ENCODE measurements at places on chromosomes 3 and 15.
A peak's percentile ranks its signal among the peaks of the same experiment; 100 is the strongest.

DNA sequence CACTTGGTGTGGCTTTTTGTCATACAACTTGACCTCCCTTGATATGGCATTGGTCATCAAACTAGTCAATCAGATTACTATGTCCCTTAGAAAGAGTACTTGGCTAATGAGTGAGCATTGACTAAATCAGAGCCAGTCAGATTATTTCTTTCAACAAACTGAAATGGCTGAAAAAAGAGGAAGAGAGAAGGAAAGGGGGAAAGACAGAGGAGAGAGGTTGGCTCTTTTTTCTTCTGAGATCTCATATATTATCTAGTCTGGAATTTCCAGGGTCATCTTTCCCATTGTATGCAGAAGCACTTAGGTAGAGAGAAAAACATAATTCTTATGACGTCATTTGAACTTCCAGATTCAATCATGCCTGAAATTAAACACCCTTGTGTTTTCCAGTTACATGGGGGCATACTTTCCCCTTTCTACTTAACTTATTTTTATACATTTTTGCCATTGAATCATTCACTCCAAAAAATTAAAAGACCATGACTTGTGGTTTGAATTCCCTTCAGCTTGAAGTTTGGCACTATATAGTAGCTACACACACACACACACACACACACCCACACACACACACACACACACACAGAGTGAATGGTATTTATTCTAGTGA lies 387.8 kb downstream of the LSAMP start:
- DNase-seq = no peak

GRCh38 chr3:34686541-34686940 lies 888.1 kb downstream of the PDCD6IP start:
- DNase-seq = no peak

- DNase-seq = peak; percentile 1
Observed at GRCh38 chr3:70281663-70282062, 30.8 kb downstream of the MDFIC2 start.

GRCh38 chr15:68341760-68342725 lies 64.5 kb downstream of the FEM1B start:
- no peak for DNase-seq

DNA sequence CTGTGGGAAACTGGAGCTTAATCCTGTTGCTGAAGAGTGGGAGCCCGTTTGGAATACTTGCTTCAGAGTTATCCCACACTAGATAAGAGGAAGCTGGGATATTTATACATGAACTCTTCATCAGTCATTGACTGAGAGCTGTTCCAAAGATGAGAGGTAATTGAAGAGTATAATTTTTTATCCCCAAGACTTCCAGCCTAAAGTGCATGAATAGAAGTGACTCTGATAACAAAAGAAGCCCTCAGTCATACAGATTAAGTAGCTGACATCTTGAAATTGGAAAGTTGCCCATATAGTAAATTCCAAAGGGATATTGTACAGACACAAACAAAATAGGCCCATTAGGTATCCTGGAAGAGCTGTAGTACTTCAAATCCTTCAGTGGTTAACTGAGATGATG lies 268.0 kb downstream of the EPHA3 start:
- no peak for DNase-seq

GRCh38 chr3:155350571-155350970 lies 57.1 kb upstream of the STRIT1 start:
- DNase-seq = no peak

DNA sequence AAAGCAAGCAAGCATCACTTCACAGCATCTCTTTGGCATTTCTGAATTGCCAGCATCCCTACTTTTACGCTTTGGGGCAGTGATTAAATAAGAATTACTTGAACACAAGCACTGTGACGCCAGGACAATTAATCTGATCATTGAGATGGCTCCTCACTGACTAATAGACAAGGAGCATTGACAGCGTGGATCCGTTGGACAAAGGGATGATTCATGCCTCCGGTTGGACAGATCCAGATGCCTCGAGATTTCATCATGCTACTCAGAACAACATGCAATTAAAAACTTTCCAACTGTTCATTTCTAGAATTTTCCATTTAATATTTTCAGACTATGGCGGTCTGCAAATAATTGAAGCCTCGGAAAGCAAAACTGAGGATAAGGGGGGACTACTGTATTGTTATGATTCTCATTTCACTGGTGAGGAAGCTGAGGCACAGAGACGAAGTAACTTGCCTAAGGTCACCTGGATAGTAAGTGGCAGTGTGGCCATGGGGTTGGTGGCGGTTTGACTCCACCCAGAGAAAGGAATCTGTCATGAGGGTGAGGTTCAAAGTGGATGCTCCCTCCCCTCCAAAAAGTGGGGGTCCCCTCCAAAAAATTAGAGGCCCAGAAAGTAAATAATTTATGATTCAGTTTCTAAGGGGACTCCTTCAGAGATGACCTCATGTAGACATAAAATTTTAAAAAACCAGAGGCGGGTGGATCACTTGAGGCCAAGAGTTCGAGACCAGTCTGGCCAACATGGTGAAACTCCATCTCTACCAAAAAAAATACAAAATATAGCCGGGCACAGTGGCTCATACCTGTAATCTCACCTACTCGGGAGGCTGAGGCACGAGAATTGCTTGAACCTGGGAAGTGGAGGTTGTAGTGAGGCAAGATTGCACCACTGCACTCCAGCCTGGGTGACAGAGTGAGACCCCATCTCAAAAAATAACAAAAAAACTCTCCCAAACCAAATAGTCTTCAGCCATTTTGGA lies 12.3 kb upstream of the PGPEP1L start:
- DNase-seq = no peak

- peak; percentile 9 for DNase-seq
Observed at GRCh38 chr3:31166249-31166885, 271.9 kb upstream of the GADL1 start.

- DNase-seq = no peak
Observed at GRCh38 chr3:16103472-16103871, 71.0 kb upstream of the GALNT15 start.

GRCh38 chr15:80635953-80636352 lies 59.2 kb upstream of the ABHD17C start:
- no peak for DNase-seq

DNA sequence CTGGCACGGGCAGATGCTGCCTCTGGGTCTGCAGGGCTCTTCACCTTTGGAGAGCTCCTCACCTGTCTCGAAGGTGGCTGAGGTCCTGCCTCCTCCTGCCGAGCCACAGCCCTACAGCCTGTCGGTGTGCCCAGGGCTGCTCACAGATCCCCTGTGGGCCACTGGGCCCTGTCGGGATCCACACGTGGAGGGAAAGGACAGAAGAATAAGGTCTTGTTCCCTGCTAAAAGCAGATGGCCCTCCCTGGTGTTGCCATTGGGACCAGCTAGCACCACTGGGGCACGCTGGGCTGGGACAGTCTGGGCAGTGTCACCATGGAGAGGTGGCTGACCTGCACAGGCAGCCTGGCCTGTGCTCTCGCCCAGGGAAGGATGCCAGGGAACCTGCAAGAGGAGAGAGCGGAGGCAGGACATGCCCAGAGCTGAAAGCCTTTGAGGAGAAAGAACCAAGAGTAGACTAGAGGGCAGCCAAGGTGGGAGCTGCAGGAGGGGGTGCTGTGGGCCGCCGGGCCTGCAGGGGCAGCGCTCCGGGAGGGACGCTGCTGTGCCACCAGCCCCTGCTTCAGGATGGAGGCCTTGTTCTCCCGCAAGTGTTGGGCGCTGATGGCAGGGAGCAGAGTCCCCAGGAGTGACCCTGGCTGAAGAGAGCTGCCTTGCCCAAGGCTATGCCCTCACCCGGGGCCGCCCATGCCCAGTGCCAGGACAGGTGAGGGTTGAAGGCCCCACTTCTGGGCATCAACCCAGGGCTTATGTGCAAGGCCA lies 210.2 kb downstream of the XXYLT1 start:
- no peak for DNase-seq

DNA sequence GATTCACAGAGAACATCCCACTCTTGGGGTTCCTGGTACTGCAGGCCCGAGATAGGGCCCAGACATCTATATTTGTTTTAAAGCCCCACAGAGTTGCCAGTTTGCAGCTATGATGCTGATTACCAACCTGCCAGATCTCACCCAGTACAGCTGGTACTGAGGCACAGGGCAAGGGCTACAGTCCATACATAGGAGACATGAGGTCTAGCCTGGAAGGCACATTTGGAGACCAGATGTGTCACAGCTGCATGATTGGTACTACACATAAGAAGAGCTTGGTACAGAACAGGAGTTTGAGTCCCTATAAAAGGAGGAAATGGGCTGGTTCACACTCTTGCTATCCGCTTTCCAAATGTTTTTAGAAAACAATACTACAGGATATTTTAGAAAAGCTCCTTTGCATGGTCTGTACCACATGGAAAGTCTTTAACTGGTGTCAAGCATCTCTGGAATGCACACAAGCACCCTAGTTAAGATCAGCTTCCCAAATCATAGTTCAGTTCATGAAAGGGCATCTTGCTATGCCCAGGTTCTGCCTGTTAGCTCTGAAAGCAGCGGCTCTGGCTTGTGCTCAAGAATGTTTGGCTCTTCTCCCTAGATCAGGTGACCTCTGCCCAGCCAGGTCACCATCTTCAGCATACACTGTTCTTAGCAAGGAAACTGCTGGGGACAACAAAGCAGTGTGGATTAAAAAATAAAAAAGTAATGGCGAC lies 20.6 kb downstream of the MTMR14 start:
- no peak for DNase-seq

DNA sequence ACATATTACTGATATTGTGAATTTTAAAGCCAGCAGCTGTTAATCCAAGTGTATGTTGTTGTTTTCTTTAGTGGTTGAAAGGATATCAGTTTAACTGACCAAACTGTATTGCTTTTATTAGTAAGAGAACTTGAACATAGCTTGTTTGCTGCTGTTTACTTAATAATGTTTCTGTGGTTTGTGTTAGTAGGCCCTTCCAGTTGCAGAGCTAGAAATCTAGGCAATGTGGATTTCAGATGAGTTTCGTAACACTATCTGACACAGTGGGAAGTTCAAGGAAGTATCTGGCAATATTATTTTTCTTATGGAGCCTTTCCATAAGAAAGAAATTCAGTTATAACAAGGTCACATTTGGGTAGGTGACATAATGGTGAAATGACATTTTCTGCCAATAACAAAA lies 18.5 kb downstream of the ZNF609 start:
- no peak for DNase-seq

DNA sequence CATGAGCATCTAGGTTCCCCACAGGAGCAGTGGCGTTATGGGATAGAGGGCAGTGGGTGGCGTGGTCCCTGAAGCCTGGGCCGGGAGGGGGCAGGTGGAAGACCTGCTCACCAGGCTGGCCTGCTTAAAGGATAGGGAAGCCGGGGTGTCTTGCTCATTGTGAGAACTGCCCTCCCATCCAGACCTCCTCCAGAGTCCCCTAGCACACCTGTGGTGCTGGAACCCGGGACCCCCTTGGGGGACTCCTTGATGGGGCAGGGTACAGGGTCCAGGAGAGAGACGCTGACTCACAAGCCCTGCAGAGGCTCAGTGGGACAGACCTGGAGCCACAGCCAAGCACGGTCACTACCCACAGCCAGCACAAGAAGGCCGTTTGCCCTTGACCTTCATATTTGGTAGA lies 2.8 kb upstream of the RHCG start:
- no peak for DNase-seq

DNA sequence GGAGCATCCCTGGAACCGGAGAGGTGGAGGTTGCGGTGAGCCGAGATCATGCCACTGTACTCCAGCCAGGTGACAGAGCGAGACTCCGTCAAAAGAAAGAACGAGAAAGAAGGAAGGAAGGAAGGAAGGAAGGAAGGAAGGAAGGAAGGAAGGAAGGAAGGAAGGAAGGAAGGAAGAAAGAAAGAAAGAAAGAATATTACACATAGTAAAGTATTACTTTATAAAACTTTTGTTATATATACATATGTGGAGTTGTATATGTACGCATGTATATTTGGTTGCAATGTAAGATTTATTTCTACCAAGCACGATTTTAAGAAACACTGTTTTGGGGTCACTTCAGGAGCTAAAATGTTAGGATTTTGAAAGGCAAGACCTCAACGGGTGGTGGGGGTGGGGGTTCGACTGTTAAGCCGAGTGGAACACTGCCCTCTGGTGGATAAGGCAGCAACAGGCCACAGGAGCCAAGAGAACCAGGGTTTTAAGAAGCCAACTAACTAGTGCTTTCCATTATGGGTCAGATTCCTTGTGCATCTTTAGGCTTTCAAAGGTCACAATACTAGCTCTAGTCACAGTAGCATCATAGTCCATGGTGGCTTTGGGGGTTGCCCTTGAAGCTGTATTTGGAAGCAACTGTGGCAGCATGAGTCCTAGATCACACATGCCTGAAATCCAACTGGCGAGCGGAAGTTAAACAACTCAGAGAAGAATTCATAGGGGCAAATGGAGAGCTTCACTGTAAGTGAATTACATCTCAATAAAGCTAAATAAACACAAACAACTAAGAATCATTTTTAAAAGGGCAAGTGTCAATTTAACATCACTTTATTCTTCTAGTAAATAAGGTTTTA lies 22.5 kb downstream of the GLB1 start:
- peak; percentile 58 for DNase-seq

DNA sequence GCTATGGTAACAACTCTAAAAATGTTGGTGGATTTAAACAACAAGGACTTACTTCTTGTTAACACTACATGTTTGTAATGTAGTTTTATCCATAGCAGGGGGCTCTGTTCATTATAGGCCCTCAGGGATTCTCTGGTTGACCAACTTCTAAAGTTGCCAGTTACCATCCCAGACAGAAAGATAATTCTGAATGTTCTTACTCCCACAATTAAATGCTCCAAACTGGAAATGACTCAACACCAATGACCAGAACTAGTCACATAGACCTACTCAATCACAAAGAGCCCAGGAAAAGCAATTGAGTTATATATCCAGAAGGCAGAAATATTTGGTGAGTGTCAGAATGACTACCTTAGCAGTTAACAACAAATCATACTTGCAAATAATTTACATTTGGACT lies 199.3 kb upstream of the UMPS start:
- DNase-seq = no peak

- DNase-seq = no peak
Observed at GRCh38 chr3:169299889-169300288, 363.6 kb downstream of the MECOM start.
